ENCODE measurements at places on chromosomes 6 and 20.

- peak; percentile 12 for DNase-seq
Measured at GRCh38 chr6:15962449-15962764, 166.5 kb upstream of the MYLIP start.

- DNase-seq: no peak
Measured at GRCh38 chr6:124823240-124824111, 138.8 kb upstream of the RNF217 start.

GRCh38 chr6:25787428-25787827 is 32.9 kb downstream of the SLC17A4 start:
- no peak for DNase-seq

DNA sequence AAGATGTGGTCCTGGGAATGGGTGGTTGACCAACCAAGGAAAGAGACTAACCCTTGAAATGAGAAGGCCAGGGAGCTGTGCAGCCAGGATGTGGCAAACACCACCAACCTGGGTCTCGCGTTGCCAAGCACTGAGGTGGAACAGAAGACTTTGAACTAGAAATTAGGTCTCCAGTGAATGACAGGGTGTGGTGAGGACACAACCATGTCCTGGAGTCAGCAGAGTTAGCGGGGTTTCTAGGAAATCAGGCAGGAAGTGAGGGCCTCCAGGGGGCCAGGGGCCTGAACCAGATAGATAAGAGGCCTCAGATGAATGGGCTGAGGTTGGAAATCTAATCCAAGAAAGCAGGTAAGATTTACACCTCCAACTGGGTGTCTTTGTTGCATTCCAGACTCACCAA is 353.3 kb upstream of the ARID1B start:
- DNase-seq: peak; percentile 69

- no peak for DNase-seq
Measured at GRCh38 chr6:127092466-127092865, 26.0 kb upstream of the RSPO3 start.

DNA sequence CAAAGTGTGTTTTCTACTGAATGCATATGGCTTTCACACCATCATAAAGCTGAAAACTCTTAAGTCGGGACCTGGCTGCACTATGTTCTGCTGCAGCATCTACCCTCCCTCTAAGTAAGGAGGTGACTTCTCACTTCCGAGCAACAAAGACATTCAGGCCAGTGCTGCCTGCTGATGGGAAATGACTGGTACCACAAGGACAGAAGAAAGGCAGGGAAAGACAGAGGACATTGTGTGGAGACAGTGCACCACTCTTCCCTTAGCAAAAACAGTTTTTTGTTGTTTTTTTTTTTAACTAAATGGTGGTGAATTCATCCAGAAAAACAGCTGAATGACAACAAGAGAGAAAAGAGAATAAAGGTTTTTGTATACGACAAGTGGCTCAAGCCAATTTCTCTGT is 81.5 kb downstream of the MAP7 start:
- DNase-seq: no peak

GRCh38 chr20:38620441-38620840 is 18.8 kb downstream of the ARHGAP40 start:
- DNase-seq: no peak

- no peak for DNase-seq
Measured at GRCh38 chr20:2260250-2260649, 35.6 kb upstream of the TGM3 start.

GRCh38 chr20:7459083-7459482 is 481.2 kb downstream of the HAO1 start:
- no peak for DNase-seq

DNA sequence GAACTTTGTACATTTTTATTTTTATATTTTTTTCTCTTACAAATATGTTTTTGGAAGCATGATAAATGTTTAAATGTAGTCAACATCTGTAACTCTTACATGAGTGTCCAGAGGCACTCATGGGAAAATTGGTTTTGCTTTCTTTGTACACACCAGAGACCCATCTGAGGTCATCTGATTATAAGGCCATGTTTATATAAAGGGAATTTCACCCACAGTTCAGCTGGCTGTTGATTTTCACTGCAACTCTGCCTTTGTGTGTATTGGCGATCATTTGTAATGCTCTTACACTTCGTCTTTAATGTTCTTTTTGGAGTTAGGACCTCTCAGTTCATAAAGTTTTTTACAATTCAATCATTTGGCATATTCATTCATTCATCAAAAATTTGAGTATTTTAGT is 28.1 kb downstream of the RIOK1 start:
- DNase-seq: no peak

GRCh38 chr20:52763321-52763853 is 208.8 kb upstream of the TSHZ2 start:
- no peak for DNase-seq

DNA sequence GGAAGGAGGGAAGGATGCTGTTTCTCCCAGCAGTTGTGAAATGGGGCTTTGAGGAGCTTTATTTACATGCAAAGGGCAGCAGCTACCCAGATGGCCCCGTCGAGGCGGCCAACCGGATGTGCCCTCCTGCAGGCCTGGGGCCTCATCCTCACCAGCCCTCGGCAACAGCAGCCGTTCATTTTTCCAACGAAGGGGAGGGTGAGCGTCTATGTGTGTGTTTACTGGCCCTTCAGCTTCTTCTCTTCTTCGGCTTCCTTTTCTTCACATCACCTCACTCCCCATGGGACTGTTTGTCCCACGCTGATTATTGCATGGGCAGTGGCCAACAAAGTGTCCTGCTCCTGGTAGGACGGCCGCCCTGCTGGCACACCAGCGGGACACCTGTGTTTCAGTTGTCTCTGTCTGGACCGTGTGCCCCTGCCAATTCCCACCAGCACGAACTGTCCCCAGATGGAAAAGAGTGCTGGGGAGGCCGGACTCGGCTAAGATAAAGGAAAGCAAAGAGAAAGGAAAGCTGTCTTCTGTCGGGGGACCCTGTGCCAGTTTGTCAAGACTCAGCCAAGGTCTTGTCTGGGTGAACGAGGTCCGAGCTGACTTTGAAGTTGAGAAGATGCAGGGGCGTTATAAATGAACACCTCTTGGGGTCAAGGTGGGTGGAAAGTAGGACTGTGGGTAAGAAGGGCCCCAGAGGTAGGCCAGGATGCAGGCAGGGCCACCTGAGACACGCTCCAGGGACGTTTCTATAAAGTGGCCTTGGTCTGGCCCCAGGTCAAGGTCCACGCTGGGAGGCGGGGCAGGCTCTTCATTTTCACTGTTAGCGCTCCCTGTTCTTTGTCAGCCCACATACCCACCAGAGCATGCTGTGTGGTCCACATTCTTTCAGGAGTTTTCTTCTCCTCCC is 57.0 kb downstream of the FAM50B start:
- no peak for DNase-seq

GRCh38 chr6:19317431-19317986 is 519.7 kb upstream of the ID4 start:
- no peak for DNase-seq

GRCh38 chr6:5567890-5568289 is 306.6 kb downstream of the FARS2 start:
- no peak for DNase-seq

GRCh38 chr6:24257282-24257681 is 100.6 kb downstream of the DCDC2 start:
- no peak for DNase-seq

GRCh38 chr20:18585134-18585533 is 2.7 kb upstream of the DTD1 start:
- no peak for DNase-seq

- DNase-seq: no peak
Measured at GRCh38 chr20:5215672-5216304, 89.0 kb downstream of the CDS2 start.

GRCh38 chr6:6987749-6988148 is 120.0 kb upstream of the RREB1 start:
- no peak for DNase-seq

- no peak for DNase-seq
Measured at GRCh38 chr6:128807577-128807976, 75.4 kb upstream of the LAMA2 start.

DNA sequence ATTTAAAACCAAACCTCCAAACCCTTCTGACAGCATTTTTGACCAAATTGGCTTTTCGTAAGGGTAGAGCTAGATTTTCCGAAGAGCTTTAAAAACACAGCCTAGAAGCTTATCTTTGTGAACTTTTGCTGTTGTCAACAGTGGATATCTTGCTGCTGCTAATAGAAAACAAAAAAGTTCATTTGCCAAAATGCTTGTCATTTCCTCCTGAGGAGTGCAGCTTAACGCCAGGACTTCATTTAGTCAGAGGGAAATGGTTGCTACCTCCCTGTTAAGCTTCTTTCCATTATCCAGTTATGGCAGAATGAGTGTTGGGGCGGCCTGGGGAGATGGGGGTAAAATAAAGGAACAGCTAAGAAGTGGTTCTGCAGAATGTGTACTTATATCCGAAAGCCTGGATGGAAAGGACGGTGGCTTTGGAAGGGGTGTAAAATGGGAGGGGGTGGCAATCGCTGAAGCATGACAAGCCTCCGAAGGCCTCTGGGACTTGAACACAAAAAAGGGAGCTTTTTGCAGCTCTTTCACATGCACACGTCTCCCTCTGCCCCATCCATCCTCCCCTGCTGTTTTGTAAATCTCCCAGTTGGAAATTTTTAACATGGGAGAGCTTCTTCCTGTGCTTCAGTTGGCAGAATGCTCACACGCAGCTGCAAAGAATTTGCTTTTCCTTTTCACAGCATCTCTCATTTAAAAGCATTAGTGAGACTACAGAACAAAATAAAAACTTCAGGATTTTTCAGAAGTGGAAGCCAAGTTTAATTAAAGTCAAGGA is 22.5 kb downstream of the JARID2 start:
- DNase-seq: no peak

GRCh38 chr6:12293235-12293930 is 3.2 kb downstream of the EDN1 start:
- no peak for DNase-seq

DNA sequence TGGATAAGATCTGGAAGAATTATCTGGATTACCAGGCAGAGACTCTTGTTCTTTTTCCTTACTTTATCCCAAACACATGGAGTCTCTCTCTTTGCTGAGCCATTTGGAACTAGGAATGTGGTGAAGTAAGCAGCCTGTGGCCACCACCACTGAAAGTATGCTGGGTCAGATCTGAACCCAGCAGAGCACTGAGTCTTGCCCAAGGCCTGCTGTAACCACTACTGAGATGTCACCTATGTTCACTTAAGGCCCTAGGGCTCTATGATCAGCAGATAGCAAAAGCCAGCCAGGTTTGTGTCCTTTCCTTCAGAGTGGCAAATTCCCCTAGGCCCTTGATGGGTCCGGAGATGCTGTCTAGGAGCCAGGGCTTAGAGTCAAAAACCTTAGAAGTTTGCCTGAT is 103.3 kb upstream of the PLN start:
- no peak for DNase-seq

- no peak for DNase-seq
Measured at GRCh38 chr6:107699254-107699653, 124.9 kb downstream of the SCML4 start.

DNA sequence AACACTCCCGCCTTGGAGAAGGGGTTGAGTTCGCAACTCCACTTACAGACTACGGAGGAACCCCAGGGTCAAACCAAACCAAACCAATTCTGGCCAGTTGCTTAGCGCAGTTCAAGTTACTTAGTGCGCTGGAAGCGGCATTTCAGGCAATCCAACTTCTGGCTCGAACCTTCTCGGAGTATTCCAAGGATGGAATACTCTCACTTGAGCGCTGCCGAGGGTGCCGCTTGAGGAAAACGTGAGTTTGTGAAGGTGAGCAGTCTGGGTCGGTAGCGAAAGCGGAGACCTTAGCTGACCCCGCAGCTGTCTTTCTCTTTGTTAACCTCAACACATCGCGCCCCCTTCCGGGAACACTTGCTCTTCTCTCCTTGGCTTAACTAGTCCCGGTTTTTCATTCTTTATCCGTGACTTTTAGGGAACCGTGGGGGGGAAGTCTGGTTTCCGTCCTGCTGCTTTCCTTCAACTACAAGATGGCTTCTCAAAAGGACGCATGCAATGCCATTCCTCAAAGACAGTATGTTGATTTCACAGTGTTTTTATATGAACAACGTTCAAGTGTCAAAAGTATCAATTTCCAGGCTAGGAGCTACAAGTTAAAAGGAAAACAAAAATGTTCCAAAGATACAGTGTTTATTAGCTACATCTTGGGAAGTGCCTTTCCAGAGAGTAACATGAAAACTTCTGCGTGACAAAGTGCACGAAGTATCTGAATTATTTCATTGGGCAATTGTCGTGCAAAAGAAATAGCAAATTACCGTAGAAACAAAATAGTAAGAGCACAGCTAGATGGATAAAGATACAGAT is 741 bp upstream of the PNISR start:
- DNase-seq: peak; percentile 65

DNA sequence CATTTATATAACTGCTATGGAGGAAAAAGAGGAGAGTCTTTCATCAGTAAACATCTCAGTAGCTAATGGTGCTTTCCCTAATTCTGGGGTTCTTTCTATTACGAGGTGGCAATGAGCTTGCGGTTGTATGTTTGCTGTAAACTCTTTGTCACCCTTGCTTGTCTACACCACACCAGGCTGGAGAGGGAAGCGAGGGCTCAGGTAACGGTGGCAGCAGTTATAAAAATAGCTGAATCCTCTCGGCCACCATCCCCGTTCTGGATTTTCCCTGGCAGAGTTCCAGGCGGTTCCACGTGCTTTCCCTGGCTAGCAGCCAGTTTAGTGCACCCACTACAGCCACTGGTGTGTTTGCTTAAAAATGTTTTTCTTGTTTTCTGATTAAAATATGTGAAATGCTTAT is 39.0 kb downstream of the MAS1 start:
- peak; percentile 10 for DNase-seq

GRCh38 chr20:59996108-59996507 is 37.9 kb downstream of the CDH26 start:
- DNase-seq: no peak

DNA sequence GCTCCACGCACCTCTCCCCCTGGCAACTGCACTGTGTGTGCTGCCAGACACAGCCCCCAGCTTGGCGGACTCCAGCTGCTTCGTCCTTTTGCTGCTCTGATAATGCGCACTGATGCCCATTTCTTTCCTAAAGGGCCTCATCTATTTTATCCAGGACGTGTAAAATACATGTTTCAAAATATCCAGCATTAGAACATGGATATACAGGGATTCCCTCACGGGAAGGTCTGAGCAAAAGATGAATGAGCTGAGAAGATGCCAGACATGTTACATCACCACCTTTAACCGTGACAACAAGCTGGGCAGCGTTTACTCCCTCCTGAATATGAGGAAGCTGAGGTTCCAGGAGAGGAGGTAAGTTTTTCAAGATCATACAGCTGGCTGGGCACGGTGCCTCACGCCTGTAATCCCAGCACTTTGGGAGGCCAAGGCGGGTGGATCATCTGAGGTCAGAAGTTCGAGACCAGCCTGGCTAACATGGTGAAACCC is 32.8 kb downstream of the TNXB start:
- no peak for DNase-seq

DNA sequence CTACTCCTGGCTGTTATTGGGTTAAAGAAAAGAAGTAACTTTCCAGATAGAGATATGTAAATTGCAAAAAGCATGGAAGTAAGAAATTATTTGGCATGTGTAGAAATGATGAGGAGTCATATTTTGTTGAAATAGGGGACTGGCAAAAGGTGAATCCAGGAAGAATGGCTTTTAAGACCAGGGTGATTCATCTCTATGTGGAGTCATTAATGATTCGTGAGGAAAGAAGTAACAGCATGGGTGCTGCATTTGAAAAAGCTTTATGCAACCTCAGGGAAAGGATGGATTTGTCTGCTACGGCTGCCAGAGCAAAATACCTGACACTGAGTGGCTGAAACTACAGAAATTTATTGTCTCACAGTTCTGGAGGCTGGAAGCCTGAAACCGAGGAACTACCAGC is 14.8 kb upstream of the SYNE1 start:
- DNase-seq: no peak

- DNase-seq: no peak
Measured at GRCh38 chr6:127791779-127792528, 108.9 kb downstream of the THEMIS start.
